GM10248 (cell line): ENCODE measurements at places on chromosomes 6 and 20.

- no peak for DNase-seq
Observed at GRCh38 chr6:155171747-155172449, 91.9 kb upstream of the CLDN20 start.

DNA sequence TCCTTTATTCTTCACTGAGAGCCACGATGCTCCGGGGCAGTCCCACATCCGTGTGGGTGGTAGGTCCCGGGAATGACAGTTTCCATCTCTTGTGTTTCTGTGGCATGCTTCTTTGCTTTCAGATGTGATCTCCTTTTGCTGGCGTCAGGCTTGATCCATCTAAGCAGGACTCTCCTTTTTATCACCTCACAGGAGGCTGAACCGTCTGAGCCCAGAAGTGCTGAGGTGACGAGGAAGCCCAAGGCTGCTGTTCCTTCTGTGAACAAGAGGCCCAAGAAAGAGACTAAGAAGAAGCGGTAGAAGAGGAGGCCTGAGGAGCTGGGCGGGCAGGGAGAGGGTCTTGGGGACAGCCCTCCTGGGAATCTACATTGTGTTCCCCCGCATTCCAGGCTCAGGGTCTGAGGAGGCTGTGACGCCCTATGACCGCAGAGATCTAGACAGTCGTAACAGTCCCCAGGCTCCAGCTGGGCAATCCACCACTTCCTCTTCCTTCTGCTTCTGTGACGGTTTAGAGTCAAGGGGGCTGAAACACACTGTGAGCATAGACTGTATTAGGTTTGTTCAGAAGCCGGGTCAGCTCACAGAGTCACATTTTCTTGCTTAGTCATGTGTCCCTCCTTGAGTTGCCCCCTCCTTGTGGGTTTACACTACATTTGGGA is 26.8 kb downstream of the MANBAL start:
- DNase-seq = peak; percentile 75

DNA sequence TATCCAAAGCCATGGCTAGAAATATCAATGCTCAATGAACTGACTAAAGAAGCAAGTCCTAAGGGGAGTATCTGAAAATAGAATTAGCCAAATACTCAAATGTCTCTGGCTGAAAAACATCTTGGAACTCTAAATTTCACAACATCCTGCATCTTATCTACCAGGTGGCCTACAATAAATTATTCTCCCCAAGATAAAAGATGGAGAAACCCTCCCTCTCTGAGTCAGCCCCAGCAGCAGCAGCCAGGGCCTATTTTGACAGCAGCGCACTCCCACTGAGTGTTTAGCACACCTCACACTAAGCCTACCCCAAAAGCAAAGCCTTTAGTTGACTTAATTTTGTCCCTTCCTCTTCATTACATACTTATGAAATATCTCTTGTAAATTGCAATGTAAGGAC is 5.9 kb downstream of the CALHM6 start:
- DNase-seq = no peak

DNA sequence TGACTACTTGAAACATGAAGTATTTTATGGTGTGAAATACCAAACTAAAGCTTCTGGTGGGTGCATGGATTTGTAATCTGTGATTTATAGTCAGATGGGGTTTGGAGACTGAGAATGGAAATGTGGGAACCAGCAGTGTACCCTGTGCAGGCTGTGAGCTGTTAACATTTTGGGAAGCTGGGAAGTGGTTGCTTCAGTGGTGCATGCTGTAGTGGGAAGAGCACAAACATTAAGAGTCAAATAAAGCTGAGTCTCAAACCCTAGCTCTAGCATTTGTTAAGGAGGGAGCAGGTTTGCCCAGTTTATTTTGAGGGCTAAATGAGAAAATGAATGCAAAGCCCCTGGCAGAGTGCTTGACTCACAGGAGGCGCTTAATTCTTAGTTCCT is 235.7 kb downstream of the ZFAND3 start:
- no peak for DNase-seq

GRCh38 chr6:32982084-32982701 is 13.8 kb downstream of the BRD2 start:
- DNase-seq = no peak

DNA sequence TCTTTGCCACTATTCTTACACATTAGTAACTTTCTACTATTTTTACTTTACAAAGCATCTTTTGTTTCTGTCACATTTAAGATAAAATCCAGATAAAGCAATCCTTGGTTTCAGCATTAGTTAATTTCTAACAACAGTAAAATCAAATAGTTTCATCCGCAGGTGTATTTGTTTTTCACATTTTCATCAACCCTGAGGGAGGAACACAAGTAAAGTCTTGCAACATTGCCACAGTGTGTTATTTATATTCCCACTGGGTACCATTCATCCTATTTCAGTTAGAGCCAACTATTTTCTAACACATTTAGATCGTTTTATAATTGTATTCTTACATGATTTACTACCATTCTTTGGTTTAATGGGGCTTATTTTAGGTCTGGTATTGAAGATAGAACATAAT is 908.7 kb upstream of the CITED2 start:
- DNase-seq = no peak

DNA sequence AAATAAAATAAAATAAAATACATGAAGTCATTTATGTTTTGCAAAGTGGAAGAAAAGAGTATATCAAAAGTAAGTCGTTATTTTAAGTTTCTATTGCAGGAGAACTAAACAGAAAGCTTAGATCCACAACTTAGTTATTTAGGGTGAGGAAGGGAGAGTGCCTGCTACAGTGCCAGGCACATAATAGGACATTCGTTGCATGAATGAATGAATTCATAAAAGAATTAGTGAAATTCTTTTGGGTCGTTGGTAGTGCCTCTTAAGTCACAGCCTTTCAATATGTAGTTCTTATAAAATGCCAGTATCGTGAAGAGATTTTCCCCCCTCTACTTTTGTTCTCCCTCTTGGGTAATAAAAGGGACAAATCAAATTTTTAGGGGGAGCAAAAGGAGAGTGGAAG is 29.1 kb downstream of the SF3B5 start:
- DNase-seq = no peak

GRCh38 chr6:105966481-105966880 is 119.7 kb upstream of the PRDM1 start:
- no peak for DNase-seq

DNA sequence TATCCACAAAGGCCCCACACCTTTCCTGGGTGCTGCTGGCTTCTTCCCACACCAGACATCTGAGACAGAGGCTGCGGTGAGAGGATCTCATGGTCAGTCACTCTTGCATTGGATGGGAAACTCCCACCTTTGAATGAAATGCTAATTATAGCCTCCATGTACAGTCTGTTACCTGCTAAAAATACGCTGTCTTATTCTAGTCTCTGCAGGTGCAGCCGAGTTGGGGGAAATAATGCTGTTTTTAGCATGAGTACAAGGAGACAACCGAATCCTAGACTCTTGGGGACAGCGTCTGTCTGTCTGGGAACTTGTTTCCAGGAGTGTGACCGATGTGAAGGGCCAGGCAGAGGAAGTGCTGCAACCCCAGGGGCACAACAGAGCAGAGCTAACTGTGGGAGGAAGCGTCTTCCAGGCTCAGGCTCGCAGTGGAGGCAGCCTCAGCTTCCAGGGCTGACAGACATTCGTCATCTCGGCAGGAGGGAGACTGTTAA is 286.2 kb downstream of the PREX1 start:
- DNase-seq = peak; percentile 61

DNA sequence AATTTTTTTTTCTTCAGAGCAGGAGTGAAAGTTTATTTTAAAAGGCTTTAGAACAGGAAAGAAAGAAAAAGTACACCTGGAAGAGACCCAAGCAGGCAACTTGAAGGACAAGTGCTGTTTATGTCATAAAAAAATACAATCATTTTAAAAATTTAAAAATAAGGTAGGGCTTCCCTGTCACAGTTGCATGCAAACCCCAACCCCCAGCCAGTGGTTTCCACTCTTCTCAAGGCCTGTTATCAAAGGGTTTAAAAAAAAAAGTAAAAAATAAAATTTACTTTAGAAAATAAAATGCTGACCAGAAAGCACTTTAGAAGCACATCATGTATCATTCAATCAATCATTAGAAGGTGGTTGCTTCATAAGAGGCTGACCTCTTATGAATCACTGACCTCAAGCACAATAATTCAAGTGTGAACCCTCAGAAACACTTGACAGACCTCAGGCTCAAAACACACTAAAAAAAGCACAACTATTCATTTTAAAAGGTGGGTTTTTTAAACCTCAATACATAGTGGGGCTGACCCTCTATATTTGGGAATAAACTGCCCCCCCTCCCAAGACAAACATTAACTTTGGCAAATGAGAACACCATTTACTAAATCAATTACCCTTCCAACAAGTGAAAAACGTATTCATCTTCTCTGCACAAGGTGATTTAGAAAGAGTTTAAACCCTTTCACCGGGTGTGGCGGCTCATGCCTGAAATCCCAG is 15.6 kb downstream of the ILRUN start:
- DNase-seq = peak; percentile 56

- DNase-seq = peak; percentile 76
Observed at GRCh38 chr6:27592481-27593199, 119.7 kb upstream of the ZNF184 start.

- DNase-seq = no peak
Observed at GRCh38 chr6:17218023-17218748, 63.0 kb upstream of the RBM24 start.

DNA sequence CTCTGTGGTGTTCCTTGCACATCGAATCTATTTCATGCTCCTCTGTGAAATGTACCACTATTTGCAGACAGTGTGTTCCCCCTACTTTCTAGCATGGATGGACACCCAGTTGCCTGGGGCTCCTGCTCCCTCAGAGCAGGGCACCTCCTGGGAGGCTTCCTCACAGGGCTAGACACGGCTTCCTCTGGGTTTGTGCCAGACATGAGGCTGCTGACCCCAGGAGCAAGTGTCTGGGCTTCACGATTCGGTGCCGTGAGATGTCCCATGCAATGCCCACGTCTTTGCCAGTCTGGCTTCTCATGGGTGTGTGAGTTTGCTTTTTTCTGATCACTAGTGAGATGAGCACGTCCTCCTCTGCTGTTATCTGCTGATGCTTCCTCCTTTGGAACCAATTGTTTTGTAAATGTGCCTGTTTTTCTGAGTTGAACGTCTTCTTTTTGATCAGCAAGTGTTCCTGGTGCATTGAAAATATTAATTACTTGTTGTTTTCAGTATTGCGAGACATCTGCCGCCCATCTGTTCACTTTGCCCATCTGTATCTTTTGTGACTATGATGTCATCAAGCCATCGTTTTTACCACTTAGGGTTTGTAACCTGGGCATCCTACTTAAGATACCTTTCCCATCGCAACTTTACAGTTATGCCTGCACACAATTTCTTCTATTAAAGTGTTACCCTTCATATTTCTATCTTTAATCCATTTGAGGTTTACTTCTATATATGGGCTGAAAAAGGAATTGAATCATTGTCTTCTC is 92.0 kb downstream of the TTLL2 start:
- no peak for DNase-seq

DNA sequence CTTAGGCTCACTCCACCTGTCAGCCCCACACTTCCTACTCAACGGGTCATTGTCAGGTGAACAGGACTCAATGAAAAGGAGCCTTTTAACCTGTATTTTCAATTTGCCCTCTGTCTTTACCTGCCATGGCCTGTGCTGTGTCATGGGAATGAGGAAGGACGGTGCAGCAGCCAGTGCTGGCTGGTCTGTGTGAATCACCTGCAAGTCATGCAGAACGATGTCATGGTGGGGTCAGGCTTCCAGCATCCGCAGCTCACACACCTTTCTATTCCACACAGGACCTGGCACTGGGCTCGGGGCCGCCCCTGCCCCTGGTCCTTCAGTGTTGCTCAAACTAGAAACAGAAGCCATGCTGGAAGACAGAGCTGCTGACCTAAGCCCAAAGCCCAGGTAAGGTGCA is 188.7 kb upstream of the GMDS start:
- DNase-seq = no peak

GRCh38 chr6:37429352-37429750 is 3.7 kb upstream of the CMTR1 start:
- DNase-seq = no peak

GRCh38 chr20:40960521-40960956 is 68.1 kb upstream of the TOP1 start:
- no peak for DNase-seq

DNA sequence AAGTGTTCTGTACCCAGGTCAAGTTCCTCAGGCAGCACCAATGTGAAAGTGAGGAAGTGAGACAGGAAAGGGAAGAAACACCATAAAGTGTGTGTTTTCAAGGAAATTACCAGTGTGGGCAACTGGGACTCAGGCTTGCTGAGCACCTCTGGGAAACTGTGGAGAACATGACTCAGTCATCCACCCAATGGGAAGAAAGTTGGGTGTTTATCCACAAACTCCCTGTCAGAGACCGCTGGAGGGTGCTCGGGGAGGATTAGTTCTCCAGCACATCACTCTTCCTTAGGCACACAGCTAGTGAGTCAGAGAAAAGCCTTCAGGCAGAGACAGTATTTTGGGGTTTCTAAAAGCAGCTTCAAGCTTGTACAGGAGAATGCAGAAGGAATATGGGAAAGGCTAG is 93.6 kb downstream of the PCSK2 start:
- no peak for DNase-seq

DNA sequence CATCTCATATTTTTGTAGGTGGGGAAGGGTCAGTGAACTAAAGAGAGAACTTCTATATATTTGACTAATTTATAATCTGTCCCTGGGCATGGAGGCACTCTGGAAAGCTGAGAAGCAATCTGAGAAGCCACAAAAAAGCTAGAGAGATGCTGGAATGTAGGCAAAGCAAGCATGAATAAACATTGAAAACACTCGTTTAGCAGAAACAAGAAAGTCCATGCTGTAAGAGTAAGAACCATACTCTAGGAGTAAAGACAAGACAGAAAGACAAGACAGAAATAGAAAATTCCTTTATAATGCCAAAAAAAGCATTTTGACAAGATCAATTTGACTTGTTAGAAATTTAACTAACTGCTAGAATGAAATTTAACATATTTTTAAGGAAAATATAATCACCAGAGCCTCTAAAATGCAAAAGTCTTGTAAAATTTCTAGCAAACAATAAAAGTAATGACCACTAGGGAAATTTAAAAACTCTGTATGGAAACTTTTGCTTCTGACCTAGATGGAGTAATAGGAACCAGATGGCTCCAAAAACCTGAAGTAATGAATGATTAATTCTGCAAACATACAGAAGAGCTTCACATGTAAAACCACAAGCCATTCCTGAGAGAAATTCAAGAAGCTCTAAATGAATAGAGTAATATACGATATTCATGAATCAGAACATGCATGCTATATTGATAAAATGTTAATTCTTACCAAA is 625.7 kb upstream of the PTCHD4 start:
- DNase-seq = no peak

GRCh38 chr6:166595061-166595780 is 8.7 kb upstream of the RAMACL start:
- no peak for DNase-seq

DNA sequence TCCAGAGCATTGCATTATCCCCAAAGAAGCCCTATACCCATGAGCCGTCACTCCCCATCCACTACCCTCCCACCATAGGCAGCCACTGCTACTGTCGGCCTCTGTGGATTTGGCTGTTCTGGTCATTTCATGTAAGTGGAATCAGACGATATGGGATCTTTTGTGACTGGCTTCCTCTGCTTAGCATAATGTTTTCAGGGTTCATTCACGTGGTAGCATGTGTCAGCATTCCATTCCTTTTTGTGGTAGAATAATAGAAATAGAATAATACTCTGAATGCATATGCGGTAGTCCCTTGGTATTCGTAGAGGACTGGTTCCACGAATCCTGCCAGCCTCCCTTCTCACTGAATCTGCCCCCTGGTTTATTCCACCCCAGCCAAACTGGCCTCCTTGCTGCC is 402.6 kb upstream of the SULF2 start:
- DNase-seq = no peak
